NCI-H460 (cell line): ENCODE measurements at places on chromosomes 4 and X. TPM values are rescaled to one million over a fixed set of nuclear protein-coding genes. Genes with fewer than 3 reads are reported as not detected.

DNA sequence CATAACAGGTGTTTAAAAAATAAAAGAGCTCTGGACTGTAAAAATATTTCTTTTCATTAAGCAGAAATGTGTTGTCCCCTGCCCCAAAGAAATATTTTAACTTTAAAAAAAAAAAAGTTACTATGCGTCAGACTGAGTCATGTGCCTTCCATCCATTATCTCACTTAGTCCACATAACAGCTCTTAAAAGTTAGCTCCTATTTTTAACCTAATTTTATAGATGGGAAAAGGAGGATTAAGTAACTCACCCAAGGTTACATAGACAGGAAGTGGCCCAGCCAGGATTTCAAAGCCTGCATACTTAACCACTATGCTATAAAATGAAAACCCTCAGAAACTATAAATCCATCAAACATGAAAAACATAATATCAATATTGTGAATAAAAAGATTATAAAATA lies 97.7 kb downstream of the MANBA start:
- DNase-seq: no peak

DNA sequence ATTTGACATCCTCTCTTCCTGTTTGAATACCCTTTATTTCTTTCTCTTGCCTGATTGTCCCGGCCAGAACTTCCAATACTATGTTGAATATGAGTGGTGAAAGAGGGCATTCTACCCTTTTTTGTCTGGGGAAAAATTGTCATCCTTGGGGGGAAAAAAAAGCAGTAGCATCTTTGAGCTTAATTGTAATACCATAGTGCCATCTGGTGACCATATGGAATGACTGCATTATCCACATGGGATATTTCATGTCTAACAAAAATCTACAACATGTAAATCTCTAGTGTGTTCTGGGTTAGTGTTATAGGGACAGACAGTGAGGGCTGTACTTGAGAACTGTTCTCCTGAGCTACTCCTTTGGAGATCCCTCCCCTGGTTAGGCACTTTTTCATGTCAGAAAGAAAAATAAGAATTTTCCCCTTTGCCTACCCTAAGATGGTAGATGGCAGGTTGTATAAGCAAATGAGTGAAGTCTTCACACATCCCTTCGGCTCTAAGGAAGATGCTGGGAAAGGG lies 26.0 kb downstream of the CAPN6 start:
- peak; percentile 20 for DNase-seq

DNA sequence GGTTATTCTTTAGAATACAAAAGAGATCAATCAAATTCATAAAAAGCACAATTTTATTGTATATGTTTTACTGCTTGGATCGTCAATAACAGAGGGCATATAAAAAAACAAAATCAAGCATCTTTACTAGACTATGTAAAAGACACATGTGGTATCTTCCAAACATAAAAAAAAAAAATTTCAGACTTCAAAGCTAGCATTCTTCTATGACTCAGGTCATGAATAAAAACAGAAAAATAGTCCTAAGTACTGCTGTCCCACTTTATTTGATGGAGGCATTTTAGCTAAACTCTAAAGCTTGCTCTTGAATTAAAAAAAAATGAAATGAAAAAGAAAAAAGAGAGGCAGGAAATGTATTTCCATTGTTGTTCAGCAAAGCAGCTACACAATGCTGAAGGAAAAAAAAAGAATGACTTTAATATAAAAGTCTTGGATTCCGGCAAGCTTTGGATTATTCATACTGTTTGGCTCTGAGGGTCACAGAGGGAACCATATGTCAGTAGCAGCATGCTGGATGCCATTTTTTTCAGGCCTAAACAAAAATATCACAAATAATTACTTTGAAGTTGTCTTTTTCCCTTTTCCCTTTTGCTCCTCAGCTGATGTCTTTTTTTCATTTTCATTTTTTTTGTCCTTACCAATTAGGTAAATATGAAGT lies 249.1 kb upstream of the DIAPH2 start:
- DNase-seq: no peak

- DNase-seq: no peak
Observed at GRCh38 chr4:6953751-6954380, 44.2 kb downstream of the TBC1D14 start.

DNA sequence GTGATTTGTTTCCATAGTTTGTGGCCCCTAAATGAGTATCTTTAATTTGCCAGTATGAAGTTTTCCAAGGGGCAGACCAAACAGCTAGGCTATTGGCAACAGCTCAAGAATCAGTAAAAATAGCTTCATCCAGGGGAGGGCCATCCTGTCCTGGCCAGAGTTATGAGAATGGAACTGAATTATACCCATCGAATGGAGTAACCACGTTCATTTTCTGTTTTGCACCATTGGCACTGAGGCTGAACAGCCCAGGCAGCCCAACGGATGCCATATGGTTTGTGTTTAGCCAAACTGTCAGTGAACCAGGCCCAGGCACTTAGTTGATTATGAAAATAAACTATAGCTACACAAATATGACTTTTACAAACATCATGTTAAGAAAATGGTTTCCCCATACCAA lies 17.7 kb upstream of the ASB5 start:
- DNase-seq: no peak

DNA sequence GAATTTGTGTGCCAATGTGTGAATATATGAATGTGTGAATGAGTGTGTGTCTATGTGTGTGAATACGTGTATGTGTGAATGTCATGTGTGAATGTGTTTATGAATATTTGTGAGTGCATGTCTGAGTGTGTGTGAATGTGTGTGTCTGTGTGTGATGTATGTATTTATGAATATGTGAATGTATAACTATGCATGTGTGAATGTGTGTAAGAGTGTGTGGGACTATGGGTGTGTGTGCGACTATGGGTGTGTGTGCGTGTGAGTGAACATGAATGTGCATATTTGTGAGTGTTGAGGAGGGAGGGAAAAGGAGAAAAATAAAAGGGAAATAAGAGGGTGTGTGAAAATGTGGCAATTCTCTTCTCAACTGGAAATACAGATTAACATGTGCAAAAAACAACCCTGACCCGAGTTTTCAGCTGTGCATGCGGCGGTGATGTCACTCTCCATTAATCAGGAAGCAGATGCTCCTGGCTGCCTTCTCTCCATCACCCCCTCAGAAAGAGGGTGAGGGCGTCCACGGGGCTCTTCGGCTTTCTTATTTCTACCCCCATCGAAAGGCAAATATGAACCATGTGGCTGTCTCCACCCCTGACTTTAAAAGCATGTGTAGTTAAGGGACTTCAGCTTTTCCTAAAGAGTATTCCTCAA lies 219.8 kb downstream of the MAML3 start:
- DNase-seq: no peak

GRCh38 chrX:46130247-46130646 lies 415.0 kb downstream of the ZNF674 start:
- DNase-seq: no peak

DNA sequence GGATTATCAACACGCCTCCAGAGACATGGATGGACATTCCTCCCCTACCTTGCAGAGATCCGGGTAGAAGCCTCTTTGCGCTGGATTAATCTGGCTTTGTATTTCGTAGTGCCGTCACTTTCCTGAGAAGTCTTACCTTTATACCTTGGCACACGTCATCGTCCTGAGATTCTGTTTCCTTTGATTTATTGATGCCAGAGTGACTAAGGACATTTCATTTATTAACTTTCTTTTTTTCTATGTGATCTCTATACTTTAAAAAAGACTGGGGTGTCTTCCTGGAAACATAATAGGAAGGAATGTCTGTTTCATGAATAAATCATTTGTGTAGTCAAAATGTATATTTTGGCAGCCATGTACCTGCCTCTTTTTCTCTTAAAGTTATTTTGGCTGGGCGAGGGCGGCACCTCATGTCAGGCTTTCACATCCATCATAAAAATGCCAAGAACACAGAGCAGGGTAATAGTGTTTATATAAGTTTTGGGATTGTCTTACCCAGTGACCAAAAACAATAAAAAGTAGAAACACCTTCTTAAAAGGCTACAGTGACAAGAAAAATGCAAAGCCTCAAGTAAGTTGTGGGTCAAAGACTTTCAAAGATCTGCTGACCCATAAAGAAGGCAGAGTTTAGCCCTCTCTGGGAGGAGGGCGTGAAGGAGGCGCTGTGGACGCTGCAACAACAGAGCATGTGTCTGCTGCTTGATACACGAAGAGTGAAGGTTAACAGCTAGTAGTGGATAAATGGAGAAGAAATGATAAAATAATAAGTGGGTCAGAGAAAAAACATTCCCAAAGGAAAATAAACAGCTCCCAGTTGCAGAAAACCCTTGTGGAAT lies 124.4 kb downstream of the SHROOM3 start:
- no peak for DNase-seq

DNA sequence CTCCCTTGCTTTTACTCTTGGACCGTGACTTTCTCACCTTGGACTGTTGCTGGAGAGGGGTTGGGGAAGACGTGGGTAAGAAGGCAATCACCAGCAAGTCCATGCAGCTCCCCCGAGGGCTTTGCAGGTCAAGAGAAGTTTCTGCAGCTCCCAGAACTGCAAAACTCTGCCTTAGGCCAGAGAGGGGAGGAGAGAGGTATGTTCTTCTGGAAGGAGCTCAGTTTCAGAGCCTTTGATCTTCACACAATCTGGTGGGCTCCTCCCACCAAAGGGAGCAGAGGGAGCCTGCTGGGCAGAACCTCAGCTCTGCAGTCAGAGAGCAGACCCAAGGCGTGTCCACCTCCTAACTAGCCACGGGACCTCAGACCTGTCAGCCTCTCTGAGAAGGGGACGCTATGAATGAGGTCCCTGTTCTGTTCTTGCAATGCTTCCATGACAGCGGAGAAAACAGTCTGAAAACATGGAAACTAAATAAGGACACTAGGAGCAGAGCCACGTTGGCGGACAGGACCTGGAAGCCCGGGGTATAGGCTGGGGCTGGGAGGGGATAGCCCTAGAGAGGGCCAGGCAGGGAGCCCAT lies 92.8 kb downstream of the EVC2 start:
- DNase-seq: no peak

- no peak for DNase-seq
Observed at GRCh38 chrX:63735882-63736281, 49.1 kb downstream of the ARHGEF9 start.

DNA sequence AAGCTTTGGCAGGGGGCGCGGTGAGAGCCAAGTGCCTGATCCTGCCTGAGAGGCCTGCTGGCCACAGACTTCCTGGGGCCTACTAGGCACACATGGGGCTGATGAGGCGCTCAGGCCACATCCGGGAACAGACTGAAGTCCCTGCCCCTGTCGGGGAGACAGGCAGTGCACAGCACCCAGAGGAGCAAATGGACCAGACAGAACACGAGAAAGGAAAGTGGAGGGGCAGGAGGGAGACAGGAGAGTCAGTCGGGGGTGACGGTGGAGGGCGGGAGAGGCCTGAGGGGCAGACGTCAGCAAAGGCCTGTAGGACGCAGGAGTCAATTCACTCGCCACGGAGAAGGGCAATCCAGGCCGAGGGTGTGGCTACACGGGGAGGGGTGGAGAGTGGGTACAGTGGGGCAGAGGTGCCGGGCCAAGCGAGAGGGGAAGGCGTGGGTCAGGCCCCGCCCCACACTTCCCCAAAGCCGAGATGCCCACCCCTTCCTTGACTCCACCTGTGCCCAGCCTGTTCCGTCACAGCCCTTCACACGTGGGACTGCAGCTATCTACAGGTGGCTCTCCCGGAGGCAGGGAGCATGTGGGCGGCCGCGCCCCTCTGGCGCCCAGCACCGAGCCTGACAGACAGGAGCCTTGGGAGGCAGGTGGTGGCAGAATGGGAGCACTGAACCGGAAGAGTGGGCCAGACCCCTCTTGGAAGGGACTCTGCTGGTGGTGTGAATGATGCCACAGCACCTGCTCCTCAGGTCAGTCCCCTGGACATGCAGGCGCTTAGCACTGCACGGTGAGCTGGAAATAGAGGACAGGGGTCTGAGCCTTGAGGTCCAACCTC lies 20.5 kb downstream of the NOP14 start:
- DNase-seq: no peak

DNA sequence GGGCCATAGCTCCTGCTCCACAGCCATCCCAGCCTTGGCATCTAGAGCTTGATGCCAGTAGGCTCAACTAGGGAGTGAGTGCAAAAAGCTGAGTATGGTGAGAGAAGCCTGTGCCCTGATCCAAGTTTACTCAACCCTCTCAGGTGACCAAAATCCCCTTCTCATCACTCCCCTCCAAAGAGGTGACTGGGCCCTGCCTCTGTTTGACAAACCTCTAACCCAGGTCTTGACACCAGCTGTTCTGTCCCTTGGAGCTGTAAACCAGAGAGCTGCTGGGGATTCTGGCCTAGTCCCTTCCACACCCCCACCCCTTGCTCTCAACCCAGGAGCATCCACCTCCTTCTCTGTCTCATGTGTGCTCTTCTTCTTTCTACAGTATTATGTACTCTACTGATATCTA lies 73.5 kb downstream of the MSN start:
- DNase-seq: no peak

DNA sequence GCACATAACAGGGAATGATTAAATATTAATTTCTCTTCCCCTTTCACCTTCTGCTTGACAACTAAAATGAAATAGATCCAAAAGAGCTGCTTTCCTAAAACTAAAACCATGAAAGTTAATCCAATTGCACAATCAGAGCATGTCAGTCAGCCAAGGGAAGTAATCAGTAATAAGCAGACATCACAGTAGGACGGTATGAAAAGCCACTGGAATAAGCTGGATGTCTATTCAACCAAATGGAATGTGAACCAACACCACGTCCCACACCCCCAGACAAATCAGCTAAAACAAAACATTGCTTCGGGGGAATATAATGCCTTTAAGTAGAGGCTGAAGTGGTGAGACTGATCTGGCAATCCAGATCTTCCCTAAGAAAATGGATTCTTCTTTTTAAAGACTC lies 859.4 kb upstream of the FTHL17 start:
- no peak for DNase-seq

- peak; percentile 38 for DNase-seq
Observed at GRCh38 chrX:154082396-154083125, 15.0 kb downstream of the MECP2 start.

DNA sequence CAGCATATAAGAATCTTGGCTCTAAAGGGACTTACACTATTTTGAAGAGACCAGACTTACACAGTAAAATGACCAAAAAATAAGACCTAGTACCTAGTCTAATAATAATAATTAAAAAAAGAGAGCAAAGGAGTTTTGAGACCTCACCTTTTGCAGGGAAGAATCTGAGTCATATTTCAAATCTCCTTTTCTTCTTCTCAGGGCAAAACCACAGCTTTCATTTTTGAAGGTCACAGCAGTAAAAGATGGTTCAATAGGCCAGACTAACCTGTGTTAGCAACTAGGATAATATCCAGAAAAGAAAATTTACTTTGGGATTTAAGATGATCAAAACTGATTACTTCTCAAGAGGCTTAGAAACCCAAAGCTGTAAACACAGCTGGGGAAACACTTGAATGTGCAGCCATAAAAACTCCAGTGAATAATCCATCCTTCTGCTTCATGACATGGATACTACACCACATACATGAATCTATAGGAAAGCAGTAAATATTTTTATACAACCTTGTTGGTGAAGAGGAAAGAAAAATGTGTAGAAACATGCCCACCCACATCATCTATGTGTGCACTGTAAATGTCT lies 25.9 kb upstream of the LNX1 start:
- no peak for DNase-seq

- DNase-seq: no peak
Observed at GRCh38 chrX:55777596-55777995, 60.0 kb downstream of the RRAGB start.

SPON2 gene
- 0.17 TPM in 1 of 2 replicates, not detected in the other for total RNA-seq

BEND2 gene
- total RNA-seq: not detected in 2 replicates
